ENCODE measurements at places on chromosomes 4 and X.
A peak's percentile ranks its signal among the peaks of the same experiment; 100 is the strongest.

DNA sequence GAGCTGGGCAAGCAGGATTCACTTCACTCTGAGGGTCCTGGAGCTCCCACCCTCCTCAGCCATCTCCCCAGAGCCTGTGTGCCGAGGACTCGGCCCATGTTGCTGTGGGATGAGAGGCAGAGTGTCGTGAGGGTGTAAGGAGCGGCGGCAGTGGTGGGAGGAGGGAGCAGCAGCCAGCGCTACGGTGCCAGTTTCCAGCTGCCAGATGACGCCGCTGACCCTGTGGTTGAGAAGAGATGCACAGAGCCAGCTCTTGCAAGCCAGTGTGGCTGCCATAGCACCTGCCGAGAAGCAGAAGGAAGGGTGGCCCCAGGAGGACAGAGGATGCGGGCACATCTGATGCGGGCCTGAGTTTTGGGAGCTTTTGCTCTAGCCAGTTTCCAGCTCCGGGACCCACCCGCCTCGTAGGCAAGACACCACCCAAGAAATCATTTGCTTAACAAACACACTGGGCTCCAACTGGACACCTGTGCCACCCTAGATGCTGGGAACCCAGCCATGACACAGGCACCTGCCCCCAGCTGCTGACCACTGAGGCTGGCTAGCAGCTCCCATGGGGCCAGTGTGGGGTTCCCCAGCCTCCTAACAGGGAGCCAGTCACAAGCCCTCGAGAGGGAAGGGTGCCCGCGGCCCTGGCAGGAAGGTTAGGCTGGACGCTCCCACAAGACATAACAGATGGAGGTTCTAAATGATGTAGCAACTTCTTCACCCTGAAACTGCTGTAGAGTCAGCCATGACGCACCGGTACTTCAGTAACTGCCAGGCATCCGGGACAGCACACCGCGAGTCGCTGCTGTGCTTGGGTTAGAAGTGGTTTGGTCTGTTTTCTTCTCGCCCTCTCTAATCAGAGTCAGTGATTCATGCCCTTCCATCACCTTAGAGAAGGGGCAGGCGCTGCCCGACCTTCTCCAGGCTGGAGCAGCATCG lies 8.9 kb downstream of the MSANTD1 start:
- DNase-seq: no peak

DNA sequence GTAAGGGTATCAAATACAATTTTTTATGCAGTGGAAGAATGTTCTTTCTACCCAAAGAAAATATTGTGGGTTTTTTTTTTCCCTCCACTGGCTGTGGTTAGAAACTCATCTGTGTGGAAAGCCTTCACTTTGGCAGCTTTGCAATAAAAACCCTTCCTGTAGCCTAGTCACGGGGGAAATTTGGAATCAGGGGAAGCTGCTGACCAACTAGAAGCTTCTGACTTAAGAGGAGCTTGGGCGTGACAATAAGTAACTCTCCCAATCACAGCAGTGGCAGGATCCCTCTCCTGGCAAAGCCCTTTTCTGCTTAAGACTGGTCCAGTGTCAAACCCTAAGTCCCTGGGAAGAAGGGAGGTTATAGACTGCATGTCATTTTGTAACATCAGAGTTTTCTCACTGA lies 87.9 kb downstream of the LRRC66 start:
- DNase-seq: no peak

DNA sequence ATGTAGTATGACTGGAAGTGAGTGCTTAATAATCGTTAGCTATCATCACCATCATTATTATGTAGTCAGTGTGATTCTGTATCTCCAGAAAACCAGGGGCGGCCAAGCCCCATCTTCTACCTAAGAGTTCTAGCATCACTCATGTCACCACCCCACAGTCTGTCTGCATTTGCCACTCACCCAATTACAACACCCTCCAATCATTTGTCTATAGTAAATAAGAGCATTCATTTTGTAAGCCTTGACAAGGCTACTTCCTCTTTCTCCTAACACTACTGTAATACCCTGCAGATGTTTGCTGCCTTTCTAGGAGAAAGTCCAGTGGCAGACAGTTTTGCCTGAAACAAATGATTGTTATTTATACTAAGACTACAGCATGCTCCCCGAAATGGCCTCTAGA lies 15.8 kb upstream of the IL21 start:
- no peak for DNase-seq

DNA sequence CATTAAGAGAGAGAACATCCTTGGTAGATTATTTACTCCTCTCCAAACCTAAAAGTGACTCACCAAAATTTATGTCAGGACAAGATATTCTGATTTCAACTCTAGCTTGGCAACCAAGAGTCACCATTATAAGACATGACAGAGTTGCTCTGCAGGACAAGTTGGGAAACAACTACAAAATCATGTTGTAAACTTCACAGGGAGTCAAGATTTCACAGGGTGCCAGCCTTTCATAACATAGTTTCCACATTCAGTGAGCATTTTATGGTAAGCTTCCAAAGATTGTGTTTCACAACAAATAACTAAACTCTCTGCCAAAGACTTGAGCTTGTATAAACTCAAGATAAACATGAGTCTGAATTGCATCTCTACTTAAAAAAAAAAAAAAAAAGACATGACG lies 121.0 kb upstream of the DIAPH2 start:
- DNase-seq: no peak

DNA sequence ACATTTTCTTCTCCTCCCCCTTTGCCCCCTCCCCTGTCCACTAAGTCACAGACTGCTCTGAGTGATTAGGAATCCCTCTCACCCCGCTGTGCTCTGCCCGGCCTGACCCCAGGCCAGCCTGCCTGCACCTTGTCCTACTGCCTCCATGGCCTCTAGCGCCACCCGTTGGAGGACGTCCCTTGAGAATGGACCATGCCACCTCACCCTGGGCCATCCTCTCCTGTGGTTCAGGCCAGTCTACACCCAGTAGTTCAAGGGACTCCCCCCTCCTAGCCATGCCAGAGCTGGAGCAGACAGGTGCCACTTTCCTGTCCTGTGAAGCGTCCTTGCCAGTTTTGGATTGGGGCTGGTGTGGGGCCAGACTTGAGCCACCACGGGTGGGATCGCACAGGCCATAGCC lies 9.7 kb upstream of the IRAK1 start:
- no peak for DNase-seq

DNA sequence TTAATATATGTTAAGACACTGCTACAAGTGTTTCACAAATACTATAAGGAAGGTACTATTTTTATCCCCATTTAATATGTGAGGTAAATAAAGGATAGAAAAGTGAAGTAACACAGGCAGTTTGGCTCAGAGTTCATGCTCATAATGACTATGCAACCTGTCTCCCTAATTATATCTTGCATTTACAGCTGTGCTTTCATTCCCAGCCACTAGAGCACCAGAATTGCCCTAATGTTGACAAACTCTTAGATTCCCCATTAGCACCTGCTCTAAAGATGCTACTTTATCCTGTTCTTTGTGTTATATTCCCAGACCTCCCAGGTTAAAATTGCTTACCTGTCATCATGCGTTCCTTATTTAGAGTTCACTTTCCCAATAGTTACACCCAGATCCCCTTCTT lies 833.6 kb downstream of the CCSER1 start:
- DNase-seq: no peak

DNA sequence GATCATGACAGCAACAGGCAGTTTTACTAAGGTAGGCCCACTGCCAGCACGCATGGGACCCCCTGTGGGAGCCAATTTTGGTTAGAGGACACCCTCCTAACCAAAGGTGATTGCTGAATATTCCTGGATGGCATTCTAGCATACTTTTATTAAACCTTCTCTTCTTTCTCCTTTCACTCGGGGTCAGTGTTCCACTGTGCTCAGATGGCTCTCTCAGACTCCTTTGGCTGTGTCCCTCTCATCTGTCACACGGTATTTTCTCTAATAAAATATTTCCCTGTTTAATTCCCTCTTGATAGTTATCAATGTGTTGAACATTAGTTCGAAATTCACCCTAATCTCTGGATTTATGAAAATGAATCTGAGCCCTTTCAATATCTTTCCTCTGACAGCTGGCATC lies 1315.3 kb downstream of the FSTL5 start:
- no peak for DNase-seq

- DNase-seq: no peak
Measured at GRCh38 chr4:28759064-28759463, 1898.4 kb downstream of the STIM2 start.

GRCh38 chr4:183374950-183375555 lies 52.8 kb upstream of the CLDN24 start:
- DNase-seq: no peak

- no peak for DNase-seq
Measured at GRCh38 chr4:44016570-44017421, 431.8 kb downstream of the KCTD8 start.

- DNase-seq: no peak
Measured at GRCh38 chr4:188439641-188440311, 300.5 kb downstream of the TRIML1 start.

DNA sequence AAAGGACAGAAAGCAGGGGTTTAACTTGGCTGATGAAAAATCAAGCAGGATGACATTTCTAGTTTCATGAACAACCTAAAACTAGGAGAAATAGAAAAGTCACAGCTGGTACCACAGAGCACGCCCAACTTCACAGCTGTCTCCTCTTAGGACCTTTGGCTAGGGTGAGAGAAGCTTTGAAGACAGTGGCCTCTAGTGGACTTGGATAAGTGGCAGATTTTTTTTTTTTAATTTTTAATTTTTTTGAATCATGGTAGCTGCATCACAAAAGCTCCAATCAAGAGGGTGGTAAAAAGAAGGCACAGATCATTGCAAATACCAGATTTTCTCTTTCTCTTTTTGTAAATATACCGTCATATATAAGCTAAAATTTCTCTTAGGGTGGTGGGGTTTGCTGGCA lies 20.2 kb upstream of the MAP3K15 start:
- no peak for DNase-seq

DNA sequence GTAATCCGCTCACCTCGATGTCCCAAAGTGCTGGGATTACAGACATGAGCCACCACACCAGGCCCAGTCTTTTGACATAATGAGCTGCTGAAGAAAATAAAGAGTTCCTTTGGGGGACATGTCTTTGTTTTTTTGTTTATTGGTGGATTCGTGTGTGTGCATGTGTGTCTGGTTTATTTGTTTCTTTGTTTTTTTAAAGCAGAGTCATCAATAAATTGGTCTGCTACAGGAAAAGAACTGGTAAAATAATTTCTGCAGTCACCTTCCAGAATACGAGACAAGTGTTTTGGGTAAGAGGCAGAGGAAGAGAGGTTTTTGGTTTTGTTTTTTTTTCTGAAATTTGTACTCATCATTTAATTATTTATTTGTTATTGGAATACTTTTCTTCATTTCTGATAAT lies 51.5 kb upstream of the PPP3CA start:
- DNase-seq: no peak

DNA sequence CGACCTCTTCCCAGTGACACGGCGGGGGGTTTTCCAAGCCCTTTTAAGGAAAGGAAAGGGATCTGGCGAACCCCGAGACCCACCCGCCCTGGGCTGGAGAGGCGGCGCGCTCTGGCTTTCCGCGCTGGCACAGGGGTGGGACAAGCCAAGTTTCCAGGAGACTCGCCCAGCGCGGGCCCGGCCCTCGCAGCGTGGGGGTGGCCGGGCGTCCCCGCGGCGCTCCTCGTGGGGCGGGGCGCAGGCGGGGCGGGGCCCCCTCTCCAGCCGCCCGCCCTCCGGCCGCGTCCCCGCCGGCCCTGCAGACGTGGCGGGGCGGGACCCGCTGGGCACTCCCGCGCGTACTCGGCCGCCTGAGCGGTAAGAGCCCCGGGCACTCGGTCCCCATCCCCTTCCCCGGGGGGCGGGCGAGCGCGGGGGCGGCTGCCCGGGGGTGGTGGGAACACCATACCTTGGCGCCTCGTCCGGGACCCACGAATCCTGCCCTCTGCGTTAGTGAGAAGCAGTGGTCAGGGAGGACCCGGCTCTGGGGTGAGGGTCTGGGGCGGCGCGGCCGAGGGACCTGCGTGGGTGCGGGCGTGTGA lies at the start of gene FAM114A1:
Gene FAM114A1 (plus strand): TSS at position 329 of the 581 bp plus-strand sequence. CDS start 10,273 bp downstream, outside the sequence.
- DNase-seq: peak; percentile 10

DNA sequence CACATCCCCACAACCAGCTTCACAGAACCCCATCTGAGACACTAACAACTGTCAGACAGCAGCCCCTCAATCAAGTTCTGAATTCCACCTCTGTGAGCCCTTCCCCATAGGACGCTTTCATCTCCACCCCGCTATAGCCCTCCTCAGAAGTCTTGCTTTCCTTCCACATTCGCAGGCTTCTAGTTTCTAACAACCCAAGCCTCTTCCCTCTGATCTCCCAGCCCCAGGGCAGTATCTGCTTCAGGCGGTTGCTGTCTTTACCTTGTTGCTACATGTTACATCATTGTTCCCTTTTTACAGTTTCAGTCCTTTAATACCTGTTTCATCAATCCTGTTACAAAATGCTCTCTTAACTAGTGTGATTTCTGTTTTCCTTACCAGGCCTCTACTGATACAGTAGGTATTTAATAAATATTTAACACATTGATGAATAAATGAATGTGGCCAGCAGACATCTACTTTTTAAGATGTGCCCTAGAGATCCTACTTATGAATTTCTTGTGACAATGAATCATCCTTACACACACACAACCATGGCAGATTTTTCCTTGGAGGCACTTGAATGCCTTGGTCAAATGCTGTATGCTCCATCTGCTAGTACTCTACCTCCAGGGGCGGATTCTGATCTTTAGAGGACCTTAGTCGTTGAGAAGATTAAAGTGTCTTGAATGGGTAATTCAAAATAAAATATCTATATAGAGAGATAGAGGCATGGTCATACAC lies 164.7 kb upstream of the SLIT2 start:
- no peak for DNase-seq

DNA sequence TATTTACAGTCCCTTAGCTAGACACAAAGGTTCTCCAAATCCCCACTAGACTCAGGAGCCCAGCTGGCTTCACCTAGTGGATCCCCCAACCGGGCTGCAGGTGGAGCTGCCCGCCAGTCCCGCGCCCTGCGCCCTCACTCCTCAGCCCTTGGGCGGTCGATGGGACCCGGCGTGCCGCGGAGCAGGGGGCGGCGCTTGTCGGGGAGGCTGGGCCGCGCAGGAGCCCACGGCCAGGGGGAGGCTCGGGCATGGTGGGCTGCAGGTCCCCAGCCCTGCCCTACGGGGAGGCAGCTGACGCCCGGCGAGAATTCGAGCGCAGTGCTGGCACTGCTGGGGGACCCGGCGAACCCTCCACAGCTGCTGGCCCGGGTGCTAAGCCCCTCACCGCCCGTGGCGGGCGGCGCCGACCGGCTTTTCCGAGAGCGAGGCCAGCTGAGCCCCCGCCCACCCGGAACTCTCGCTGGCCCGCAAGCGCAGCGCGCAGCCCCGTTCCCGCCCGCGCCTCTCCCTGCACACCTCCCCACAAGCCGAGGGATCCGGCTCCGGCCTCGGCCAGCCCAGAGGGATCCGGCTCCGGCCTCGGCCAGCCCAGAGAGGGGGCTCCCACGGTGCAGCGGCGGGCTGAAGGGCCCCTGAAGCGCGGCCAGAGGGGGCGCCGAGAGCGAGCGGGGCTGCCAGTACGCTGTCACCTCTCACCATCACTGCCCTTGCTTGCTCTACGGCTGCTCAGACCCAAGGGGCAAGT lies 39.4 kb downstream of the WFS1 start:
- no peak for DNase-seq

DNA sequence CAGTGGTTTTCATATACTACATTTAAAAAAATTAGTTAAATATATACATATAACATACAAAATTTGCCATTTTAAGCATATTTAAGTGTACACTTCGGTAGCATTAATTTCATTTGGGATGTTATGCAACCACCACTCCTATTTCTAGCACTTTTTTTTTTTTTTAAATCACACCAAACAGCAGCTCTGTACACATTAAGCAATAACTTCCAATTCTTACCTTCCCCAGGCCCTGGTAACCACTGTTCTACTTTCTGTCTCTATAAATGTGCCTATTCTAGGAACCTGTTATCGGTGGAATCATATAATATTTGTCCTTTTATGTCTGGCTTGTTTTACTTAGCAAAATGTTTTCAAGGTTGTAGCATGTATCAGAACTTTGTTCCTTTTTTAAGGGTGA lies 39.1 kb downstream of the TMEM164 start:
- DNase-seq: no peak

- no peak for DNase-seq
Measured at GRCh38 chr4:119027811-119028210, 107.8 kb upstream of the MYOZ2 start.

All from CD4-positive, alpha-beta T cell treated with Interleukin-12 subunit alpha and Interleukin-12 subunit beta, for 1 hour (primary cell).